Fibroblast of gingiva (primary cell): ENCODE measurements at places on chromosomes 4 and X.

DNA sequence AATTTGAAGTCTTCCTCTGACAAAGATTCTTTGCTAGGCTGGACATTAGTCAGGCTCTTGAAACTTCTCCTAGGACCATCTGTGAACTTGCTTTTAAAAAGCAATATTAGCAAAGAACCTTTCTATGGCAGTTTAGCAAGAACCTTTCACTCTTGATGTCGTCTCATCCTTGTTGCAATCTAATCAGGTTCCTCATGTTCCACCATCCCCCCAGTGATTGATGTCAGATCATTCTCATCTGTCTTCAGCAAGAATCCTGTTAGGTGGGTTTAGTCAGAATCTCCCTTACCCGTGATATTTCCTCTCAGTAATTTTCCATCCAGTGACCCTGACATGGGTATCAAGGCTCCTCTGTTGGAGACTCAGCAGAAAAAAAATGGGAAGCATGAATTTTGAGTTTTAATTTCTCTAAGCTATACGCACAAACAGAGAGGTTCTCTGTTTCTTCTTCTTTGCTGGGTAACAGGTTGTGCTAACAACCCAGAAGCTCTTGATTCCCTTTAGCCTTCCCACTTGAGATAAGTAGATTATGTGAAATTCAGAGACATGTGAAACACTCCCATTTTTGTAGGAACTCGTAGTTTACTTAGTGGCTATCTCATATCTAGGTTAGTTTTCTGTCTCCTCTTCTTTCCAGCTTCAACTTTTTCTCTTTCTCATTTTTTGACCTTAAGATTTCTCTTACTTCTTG lies 507.4 kb downstream of the C4orf33 start:
- no peak for DNase-seq

DNA sequence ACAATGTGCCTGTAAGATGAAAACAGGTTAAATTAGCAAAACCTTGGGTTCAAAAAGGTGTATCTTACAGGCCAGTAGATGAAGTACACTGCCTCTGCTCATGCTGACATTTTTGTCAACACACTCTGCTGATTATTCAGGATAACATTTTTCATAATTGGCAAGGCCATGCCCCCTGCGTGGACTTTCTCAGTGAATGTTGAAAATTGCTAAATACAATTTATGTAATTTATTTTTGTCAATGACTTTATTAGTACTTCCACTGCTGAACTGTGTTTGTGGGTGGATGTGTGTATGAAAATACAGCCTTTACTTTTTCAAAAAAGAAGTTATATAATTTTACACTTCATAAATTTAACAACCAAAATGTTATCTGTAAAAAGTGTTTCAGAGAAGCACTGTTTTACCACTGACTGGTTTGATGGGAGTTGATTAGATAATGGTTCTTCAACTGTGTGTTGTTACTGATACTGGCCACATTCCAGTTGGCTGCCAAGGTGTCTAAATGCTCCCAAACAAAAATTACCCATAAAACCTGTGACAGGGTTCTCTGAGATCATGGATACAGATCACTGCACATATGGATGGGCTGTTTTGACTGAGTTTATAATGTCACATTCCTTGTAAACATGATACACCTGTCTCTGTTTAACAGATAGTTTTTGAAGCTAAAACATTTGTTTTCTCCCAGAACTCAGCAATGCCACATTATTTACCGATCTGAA lies 151.9 kb upstream of the SLC7A11 start:
- no peak for DNase-seq

DNA sequence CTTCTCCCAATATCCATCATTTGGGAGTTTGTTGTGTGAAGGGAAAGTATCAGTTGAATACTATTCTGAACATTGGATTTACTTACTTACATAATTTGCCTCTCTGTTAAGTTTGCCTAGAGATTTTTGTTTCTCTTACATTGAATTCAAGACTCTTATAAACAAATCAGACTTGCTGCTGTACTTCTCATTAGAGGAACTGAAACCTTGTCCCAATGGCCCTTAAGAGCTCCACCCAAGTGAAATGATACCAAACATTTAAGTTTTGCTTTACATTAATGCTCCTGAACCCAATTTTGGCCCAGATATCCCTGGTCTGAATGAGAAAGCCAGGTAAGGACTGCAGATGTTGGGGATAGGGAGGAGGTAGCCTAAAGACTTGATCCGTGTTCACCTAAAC lies 32.0 kb downstream of the HAND2 start:
- no peak for DNase-seq

- no peak for DNase-seq
These were observed 483.6 kb downstream of the SH2D1A start for GRCh38 chrX:124829930-124830329.

DNA sequence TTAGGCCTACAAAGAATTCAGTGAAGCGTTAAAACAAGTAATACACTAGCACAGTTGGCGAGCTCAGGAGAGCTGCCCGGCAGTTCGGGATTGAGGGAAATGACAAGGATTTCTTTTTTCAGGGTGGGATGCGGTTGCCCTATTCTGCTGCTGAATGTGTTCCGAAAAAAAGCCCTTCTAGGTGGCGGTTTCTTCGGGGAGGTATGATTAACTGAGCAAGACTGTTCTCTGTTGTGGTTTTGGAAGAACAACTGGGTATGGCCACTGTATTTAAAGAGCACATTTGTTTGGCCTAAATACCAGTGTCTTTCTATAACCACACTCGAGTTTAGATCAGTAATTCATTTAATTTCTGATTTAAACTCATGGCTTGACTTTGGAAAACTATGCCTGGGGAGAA lies 459.7 kb upstream of the FAT1 start:
- no peak for DNase-seq

GRCh38 chrX:136619899-136620505 lies 28.0 kb upstream of the CD40LG start:
- no peak for DNase-seq

DNA sequence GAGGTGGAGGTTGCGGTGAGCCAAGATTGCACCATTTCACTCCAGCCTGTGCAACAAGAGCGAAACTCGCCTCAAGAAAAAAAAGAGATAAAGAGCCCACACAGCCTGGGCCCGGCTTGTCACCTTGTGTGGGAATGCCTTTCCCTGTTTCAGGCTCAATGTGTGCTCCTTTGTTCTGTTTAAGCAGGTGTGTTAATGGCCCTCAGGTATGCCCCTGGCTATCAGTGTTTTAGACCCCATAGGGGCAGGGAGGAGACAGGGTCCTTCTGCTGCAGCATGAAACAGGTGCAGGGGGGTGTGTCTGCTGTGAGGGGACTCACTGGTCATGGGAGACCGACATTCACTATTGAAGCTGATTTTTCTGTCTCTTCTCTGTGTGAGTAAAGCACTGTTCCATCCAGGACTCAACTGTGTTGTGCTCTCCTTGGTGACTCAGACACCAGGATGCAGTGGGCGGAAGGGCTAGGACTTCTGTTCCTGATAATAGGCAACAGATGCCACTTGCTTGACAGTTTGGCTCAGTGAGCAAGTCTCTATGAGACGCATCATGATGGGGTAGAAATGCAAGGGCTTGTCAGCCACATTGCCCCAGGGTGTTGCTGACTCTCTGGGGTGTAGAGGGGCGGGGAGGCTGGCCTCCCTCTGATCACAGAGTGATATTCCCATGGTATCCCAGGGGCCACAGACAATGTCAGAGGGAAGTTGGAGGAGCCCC lies 15.6 kb upstream of the LAP3 start:
- DNase-seq, result peak; percentile 58

DNA sequence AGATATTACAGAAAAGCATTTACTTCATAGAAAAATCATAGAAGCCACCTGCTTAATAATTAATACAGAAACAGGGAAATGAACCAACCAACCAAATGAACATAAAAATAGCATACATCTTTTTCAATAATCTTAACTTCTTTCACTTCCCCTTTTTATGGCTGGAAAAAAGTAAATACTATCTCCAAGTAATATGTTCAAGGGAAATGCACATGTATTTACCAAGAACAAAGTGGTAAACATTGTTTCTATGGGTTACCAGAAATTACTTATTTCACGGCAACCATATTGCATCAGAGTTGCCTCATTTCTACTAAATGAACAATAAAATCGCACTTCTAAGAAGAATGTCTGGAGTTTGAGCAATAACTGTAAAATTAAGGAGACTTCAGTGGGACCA lies 321.3 kb downstream of the TMA16 start:
- DNase-seq, result no peak

GRCh38 chr4:169315530-169316343 lies 45.0 kb upstream of the SH3RF1 start:
- DNase-seq, result peak; percentile 33

DNA sequence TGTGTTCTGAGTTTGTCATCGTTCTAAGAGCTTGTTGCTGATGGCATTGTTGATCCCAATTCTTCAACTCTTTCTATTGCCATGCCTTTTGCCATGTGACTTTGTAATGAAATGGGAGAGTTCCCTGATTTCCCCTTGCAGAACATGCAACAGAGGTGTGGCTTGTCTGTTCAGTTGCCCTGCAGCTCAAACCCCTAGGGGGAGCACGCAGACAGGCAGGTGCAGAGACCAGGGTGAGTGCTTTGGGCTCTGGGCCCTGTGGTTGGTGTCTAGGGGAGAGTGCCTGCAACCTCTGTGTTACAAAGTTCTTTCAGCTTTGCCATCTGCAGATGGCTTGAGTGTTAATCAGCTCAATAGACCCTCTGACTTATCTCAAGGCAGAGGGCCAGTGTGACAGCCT lies 332.7 kb downstream of the MID1IP1 start:
- no peak for DNase-seq

- no peak for DNase-seq
These were observed 107.7 kb upstream of the ATXN3L start for GRCh38 chrX:13427441-13428052.

GRCh38 chr4:90318193-90318592 lies 191.0 kb downstream of the CCSER1 start:
- peak; percentile 89 for DNase-seq

- no peak for DNase-seq
These were observed 17.6 kb downstream of the G3BP2 start for GRCh38 chr4:75655562-75655961.

DNA sequence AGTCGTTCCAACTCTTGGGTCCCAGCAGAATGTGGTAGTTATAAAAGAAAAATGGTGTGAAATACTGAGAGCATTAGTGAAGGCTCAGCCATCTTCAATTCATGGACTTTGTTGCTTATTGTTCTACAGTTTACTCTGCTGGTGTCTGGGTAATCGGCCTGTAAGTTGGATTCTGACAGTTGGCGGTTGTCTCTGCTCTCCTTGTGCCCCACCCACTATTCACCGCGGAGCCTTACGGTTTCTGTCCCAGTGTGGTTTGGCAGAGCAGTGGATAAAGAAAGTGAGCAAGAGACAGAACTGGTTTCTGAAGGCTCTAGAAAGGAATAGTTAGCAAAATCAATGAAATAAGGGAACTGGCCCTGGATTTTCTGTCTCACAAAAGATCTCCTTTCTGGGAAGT lies 9.1 kb downstream of the LONRF3 start:
- DNase-seq, result no peak

DNA sequence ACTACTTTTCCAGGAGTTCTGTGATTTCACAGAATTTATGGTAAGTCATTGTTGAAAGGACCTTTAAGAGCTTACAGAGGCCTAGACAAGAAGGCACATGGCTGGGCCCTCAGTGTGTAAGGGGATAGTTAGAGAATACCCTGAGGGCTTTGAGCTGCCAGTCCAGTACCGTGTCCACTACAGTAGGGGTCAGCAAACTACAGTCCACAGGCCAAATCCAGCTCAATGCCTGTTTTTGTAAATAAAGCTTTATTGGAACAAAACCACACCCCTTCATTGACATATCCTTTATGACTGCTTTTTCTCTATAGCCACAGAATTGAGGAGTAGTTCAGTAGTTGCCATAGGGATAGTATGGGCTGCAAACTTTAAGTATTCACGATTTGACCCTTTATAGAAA lies 176.2 kb downstream of the MID1 start:
- DNase-seq, result no peak

DNA sequence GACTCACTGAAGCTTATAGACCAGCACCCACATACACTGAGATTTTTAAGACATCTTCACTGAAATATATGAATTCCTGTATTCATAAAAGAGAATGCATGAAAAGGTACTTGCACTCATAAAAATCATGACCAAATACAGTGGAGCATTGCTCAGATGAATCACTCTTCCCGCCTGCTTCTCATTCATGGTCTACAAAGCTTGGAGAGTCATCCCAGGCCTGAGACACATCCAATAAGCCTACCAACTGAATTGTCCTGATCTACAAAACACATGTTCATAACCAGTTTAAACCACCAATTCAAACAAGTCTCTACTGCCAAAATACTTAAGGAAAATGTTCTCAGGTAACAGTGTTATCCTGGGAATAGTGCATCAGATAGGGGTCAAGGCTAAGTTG lies 38.1 kb downstream of the PROM1 start:
- DNase-seq, result no peak

DNA sequence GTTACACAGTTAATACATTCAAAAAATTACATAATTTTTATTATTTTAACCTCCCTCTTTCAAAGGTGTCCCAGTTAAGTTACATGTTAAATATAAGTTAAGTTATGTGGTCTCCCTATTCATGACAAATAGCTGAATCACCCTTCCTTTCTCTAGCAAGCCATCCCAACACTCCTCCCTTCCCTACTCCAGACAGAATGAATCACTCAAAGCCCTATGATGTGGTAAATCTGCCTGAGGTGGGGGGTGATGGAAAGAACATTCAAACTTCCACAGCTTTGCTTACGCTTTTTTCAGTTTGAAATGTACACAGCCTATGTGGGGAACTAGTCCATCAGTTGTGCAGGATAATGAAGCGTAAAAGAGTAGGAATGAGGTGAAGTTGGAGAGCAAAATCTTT lies 90.2 kb downstream of the CXCL13 start:
- DNase-seq, result peak; percentile 69

- no peak for DNase-seq
These were observed 127.3 kb upstream of the HUWE1 start for GRCh38 chrX:53813670-53814440.

- DNase-seq, result peak; percentile 10
These were observed 125.4 kb upstream of the CHRDL1 start for GRCh38 chrX:110920991-110921390.

- no peak for DNase-seq
These were observed 8.0 kb downstream of the PLXNA3 start for GRCh38 chrX:154466036-154466435.

DNA sequence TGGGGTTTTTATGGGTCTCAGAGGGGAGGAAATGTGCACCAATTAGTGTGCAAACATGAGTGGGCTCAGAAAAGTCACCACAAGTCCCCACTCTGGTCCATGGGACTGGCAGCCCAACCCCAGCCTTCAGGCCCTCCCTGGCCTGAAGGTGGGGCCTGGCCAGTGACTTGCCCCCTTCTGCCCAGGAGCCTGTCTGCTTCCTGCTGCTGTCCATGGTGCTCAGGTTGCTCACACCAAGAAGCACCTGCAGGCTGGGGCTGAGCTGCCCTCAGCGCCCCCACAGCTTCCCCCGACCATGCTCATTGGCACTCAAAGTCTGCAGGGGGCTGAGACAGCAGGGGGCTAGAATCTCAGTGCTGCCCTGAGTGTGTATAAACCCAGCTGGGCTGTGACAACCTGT lies 30.6 kb upstream of the GC start:
- no peak for DNase-seq

- no peak for DNase-seq
These were observed 47.1 kb upstream of the EDA start for GRCh38 chrX:69568828-69569227.

- DNase-seq, result no peak
These were observed 46.9 kb upstream of the HSD17B10 start for GRCh38 chrX:53481093-53481492.
